ENCODE measurements at places on chromosomes 5 and 9. TPM values are rescaled to one million over a fixed set of nuclear protein-coding genes. Genes with fewer than 3 reads are reported as not detected.

BARHL1 gene
- not detected for total RNA-seq

C9 gene
- not detected for total RNA-seq

PCDH1 gene
- 75.1 TPM for total RNA-seq

DNA sequence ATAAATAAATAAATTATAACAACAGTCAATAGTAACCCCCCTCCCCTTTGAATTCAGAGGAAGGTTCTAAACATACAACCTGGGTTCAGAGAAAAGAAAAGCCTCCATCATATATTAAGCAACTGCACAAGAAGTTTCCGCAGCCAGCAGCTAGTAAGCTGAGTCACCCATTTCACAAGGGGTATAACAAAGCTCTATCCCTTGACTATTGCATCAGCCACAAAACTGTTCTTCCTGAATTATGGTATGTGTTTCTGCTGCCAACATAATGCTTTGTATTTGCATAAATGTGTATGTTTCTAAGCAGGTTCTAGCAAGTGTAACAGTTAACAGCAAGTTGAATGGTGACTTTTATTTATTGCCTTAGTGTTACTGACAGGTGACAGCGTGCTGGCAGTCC, 6.8 kb upstream of the CEP120 start:
- no peak for DNase-seq

DNA sequence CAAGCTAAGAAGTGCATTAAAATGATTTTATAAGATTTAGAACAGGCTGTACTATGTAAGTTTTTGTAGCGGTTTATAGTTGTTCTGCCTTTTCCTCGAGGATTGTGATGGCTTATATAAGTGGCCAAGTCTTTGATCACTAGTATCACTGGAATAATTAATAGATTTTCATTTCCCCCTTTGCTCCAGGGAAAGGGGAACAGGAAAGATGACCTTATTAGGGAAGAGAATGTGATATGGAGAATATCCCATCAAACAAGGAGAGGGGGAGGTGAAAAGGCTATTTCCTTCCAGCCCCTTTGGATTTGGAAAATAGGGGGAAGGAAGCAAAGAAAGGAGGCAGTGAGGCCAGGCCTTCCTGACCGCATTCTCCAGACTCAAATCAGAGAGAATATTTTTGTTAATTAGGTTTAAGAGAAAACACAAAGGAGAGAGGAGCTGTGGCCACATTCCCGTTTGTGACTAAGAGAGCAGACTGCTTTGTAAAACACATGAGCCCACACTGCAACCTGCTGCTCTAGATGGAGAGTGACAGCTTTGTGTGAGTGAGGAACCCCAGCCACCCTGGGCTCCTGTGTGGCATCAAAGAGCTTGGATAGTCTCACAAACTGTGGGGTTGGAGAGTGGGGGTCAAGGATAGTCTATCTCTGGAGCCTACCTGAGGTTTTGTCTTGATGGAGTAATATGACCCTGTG, 359.5 kb downstream of the DTWD2 start:
- no peak for DNase-seq

DNA sequence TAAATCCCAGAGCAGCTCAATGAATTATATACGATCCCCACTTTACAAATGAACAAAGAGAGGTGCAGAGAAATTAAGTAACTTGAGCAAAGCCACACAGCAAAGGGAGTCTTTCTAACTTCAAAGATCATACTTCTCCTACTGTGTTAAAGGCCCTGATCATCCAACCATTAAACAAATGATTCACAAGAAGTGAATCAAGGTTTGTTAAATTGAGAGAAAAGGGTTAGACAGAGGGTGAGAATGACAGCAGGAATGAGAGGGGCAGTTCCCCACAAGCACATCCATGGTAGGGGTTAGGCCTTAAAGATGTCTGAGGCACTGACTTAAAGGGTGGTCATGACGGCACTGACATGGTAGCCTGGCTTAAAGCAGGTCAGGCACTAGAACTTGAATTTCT, 10.7 kb downstream of the IDNK start:
- no peak for DNase-seq

GRCh38 chr9:88182501-88182900, 44.2 kb upstream of the SPATA31C2 start:
- DNase-seq = no peak
